Adrenal gland (tissue), 19 donors: ENCODE measurements at places on chromosomes 5 and 9.

DNA sequence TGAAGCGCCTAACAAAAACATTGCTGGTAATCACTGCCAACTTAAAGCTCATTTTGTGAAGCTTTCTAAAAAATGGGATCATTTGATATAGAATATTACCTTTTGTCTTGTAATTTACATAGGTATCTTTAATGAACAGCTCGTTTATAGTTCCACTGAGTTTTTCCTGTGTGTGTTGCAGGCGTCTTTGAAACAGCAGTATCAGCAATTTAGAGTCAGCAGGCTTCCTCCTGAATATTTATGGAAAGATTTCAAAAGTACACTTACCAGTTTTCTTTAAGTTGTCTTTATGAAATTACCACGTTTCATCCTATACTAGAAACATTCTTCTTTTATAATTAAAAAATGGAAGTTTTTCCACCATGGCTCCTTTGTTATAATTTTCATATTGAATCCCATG, 140.3 kb upstream of the GRIN3A start:
- DNase-seq, result no peak

DNA sequence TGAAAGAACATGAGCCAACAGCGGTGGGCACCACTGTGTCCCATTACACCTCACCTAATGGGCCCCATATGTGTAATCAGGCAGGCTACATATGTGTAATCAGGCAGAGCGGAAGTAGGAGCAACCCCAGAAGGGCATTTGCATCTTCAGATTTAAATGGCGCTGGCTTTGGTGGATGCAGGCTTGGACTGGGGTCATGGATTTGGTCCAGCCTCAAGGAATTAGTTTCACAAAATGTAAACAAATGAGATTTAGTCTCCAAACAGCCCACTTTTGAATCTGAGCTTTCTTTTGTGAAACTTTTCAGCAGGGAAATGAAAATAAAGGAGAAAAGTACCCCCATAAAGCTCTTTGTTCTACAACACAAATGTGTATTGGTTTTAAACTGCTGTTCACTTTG, 161.3 kb downstream of the LPAR1 start:
- DNase-seq, result no peak

GRCh38 chr9:105116052-105116868, 128.2 kb upstream of the SLC44A1 start:
- DNase-seq, result no peak

DNA sequence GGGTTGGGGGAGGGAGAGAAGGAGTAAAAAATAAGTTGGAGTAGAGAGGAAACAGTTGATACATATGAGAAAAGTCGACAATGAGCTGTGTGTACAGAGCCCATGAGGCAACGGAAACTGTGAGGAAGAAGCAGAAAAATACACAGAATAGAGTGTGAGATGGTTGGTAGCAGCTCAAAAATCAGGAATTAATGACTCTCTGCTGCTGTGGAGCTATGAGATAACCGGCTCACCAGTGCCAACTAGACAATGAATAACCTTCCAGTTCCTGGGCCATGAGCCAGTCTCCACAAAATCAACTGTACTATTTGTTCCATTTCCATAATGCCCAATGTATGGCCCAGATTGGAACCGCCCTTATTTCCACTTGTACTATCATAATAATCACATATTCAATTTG, 53.1 kb upstream of the NREP start:
- DNase-seq, result no peak

DNA sequence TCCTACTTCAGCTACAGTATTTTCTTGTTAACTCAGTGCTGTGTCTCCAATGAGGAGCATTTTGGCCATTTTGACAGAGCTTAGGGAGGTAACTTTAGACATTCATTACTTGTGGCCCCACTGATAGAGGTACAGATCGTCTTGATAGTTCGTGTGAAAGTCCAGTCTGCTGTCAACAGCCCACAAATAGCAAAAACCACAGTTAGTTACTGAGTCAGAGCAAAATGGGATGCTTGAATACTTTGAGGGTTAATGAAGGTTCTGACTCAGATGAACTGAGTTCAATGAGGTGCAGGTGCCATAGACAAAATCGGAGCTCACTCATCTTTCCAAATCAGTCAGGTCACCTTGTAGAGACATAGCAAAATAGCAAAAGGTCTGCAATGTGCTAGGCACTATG, 163.1 kb upstream of the TLE4 start:
- DNase-seq, result no peak

- DNase-seq, result no peak
These were observed 68.7 kb downstream of the ARHGAP26 start for GRCh38 chr5:142838845-142839244.

DNA sequence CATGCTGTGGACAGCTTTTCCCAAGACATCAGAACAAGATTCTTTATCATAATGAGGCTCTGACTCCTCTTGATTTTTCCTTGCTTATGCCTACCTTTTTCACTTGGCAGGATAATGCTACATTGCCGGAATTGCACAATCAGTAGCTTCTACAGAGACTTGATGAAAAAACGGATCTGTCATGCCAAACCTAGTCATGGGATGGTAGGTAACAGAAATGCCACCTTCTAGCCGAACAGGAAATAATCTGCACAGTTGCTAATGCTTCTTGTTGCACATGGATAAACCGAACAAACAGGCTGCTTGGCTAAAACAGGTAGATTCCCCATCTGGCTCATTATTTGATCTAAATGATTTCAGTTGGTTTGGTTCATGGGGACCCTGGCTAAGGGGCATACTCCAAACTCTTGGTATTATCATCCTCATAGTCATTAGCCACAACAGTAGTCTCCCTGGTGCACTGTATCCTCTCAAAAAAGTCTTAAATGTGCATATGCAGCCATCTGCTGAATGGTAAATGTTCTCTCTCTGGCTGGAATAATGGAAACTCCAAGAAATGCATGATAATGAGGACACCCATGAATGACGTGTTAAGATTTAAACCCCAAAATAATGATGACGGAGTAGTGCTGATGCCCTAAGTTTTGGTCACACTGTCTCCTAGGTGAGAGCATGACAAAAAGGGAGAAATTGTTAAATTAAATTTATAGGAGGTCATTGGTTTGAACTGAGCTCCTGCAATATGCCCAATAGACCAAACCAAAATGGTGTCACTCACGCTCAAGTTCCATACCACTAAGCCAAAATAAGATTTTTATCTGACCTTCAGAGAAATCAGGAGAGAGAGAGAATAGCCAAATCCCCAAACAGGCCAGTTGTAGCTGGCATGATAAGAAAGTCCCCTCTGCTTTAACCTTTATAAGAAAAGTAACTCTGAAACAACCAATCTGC, 47.0 kb downstream of the RAPGEF1 start:
- DNase-seq, result no peak

GRCh38 chr9:87201351-87201751, 254.0 kb upstream of the GAS1 start:
- DNase-seq, result no peak

- DNase-seq, result no peak
These were observed 86.1 kb downstream of the GPR21 start for GRCh38 chr9:123119566-123119965.

GRCh38 chr5:111603446-111603827, 91.1 kb upstream of the STARD4 start:
- no peak for DNase-seq

DNA sequence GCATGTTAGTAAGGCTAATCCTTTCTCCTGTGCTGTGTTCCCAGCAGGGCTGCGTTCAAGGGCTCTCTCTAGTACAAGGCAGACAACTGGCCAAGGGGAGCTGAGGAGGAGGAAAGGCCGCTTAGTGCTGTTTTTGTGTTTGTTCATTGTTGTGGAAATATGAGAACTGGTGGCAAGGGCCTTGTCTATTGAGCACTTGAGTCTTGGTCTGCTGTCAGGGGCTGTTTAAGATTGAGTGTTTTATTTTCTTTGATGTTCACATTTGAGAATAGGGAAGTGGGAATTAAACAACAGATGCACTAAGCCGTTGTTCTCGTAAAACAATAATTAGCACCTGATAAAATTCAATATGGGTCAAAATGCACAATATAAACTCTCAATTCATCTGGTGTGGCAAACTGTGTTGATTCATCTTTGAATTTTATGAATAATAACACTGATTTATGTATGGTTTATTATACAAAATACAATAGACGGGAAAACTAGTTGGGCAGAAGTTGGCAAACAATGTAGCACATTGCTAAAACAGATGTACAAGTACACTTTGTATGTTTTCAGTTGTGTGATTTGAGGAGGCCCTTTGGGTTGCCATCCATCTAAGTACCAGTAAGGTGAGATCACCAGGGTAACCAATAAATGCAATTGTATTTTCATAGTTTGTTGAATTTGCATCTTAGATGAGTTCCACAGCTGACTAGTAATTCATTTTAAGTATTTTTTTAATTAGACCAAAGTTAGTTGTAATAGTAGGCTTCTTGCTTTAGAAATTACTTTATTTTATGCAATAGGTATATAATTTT, 97.6 kb upstream of the GRHPR start:
- no peak for DNase-seq
